ENCODE measurements at places on chromosomes 2 and 18.

- no peak for DNase-seq
These were observed 63.3 kb downstream of the RPIA start for GRCh38 chr2:88754585-88755320.

GRCh38 chr2:217625557-217626169 is 377.1 kb downstream of the TNS1 start:
- DNase-seq: no peak

DNA sequence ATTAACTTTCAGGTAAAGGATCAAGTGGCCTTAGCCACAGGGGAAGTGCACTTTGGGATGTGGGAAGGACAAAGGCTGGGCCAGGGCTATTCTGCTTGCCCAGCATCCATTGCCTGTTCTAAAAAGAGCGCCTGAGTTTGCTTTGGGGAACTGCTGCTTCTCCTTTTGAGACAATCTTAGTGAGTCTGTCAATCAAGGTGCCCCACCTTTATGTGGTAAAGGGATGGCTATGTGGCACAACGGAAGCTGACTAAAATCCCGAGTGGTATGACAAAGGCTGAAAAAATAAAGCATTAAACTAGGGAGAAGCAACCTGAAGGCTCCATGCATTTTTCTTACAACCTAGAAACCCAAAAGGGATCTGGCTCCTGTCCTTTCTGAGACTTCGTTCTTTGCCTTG is 540.5 kb downstream of the SLC4A3 start:
- no peak for DNase-seq

GRCh38 chr2:62192811-62193210 is 3.1 kb upstream of the B3GNT2 start:
- DNase-seq: no peak

- no peak for DNase-seq
These were observed 17.6 kb upstream of the DAW1 start for GRCh38 chr2:227853765-227854271.

GRCh38 chr2:161131074-161131680 is 29.1 kb upstream of the TANK start:
- DNase-seq: no peak
